ENCODE measurements at places on chromosomes 1 and 21.

- peaks cover 33% of the 10 kb centered on the region for H3K27me3 ChIP-seq
Measured at GRCh38 chr1:157978586-157979403, 14.7 kb upstream of the KIRREL1 start.

GRCh38 chr1:31900790-31901189, 37.4 kb downstream of the PTP4A2 start:
- H3K4me1 ChIP-seq: peaks cover 20% of the 10 kb centered on the region
- H3K36me3 ChIP-seq: peaks cover under 1% of the 10 kb centered on the region
- no peak overlapping the region for H3K27ac ChIP-seq
- H3K27me3 ChIP-seq: no peaks in the 10 kb centered on the region
- DNase-seq: no peak

GRCh38 chr1:91537281-91537986, 36.8 kb downstream of the CDC7 start:
- no peak for DNase-seq
- no peak overlapping the region for H3K4me3 ChIP-seq
- no peaks in the 10 kb centered on the region for H3K4me1 ChIP-seq

DNA sequence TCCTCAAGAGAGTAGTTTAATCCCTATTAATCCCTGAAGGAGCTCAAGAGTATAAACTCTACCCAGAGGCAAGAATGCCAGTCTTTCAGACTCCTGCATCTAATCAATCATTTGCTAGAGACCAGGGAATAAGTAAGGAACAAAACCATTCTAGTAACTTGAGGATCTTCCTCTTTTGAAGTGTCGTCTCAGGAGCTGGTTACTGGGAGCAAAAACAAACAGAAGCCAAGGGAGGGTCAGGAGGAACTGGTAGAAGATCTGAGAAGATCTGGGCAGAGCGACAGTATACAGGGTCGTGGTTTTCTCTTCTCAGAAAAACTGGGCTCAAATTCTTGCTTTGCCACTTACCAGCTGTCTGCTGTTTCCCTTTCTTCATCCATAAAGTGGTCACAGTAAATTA, 69.3 kb downstream of the RPS6KA1 start:
- H3K36me3 ChIP-seq: no peaks in the 10 kb centered on the region
- DNase-seq: no peak
- no peak overlapping the region for H3K4me3 ChIP-seq
- H3K4me1 ChIP-seq: peaks cover 8% of the 10 kb centered on the region
- H3K27me3 ChIP-seq: peaks cover 2% of the 10 kb centered on the region

GRCh38 chr21:45080639-45081414, 6.4 kb downstream of the ADARB1 start:
- no peak overlapping the region for H3K4me3 ChIP-seq
- H3K27me3 ChIP-seq: no peaks in the 10 kb centered on the region
- H3K4me1 ChIP-seq: peaks cover 98% of the 10 kb centered on the region
- peaks cover 7% of the 10 kb centered on the region for H3K36me3 ChIP-seq
- peak overlapping the region; percentile 81 for H3K27ac ChIP-seq
- DNase-seq: peak; percentile 64

Measured in activated naive CD4-positive, alpha-beta T cell treated with anti-CD3 and anti-CD28 coated beads for 36 hours (primary cell).